ENCODE measurements at places on chromosomes 4 and X.

- DNase-seq = no peak
These were observed 141.3 kb upstream of the NALF2 start for GRCh38 chrX:69362856-69363255.

GRCh38 chr4:151691639-151692442, 69.0 kb downstream of the GATB start:
- peak; percentile 12 for DNase-seq

DNA sequence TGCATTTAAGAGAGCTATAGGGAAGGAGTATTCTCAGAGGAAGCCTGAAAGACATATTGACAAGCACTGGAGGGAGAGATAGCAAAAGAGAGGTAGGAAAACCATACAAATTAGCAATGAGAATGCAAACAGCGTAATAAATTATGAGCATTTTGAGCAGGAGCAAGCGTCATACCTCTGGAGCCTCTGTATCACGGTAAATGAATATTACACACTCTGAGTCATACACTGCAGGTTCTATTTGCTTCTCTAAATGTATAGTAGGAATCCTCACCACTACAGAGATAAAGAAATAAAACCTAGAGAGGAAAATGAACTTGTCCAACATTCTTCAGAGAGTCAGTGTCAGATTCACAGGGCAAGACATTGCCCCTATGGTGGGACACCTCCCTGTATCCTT, 46.4 kb upstream of the GABRE start:
- DNase-seq = no peak

GRCh38 chrX:148380650-148381561, 119.5 kb upstream of the AFF2 start:
- peak; percentile 64 for DNase-seq

- DNase-seq = no peak
These were observed 7.3 kb upstream of the SEL1L3 start for GRCh38 chr4:25870081-25870480.

DNA sequence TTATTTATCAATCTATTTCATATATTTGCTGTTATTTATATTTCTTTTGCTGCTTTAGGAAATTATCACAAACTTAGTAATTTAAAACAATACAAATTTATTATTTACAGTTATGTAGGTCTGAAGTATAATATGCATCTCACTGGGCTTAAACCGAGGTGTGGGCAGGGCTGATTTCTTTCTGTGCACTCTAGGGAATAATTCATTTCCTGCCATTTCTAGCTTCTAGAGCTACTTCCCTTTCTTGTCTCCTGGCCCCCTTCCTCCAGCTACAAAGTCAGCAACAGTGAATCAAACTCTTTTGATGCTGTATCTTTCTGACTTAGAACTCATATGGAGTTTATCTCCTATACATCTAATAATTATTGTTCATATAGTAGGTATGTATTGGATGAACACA, 303.5 kb upstream of the ARSJ start:
- DNase-seq = no peak

DNA sequence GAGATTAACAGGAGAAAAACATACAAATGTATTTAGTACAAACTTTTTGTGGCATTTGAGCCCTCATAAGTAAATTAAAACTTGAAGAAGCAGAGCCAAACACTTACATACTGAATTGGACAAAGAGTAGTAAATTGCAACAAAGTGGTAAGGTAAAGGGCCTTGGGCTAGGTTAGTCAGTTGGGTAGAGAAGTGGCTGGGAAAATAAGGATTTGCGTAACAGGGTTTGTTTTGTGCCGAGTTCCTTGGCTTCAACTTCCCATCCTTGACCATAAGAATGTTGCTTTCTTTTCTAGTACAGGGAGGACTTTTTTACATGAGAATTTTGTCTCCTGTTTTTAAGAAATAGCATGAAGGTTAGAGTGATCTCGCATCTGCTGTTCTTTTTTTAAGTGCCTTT, 33.3 kb upstream of the DSPP start:
- no peak for DNase-seq

- no peak for DNase-seq
These were observed 862.8 kb downstream of the TRIML1 start for GRCh38 chr4:189001971-189002450.

- no peak for DNase-seq
These were observed 125.5 kb upstream of the NRK start for GRCh38 chrX:105696870-105697269.

DNA sequence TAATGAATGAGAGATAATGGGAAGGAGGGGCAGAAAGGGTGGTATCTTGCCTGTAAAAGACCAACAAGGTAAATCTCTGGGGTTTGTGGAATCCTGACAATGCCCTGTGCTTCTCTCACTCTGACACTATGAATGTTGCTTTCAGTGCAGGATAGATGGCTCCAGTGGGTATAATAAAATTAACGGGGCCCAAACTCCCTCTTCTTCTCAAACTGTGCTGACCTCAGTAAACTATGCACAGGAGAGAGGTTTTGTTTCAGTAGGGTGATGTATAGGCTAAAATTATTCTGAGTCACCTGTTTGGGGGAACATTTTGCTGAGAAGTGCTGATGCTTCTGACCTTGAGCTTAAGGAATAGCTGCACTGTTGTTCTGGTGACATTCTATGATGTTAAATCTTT, 82.6 kb downstream of the TSPAN7 start:
- peak; percentile 36 for DNase-seq

- no peak for DNase-seq
These were observed 11.7 kb downstream of the C1GALT1C1 start for GRCh38 chrX:120617996-120618630.

DNA sequence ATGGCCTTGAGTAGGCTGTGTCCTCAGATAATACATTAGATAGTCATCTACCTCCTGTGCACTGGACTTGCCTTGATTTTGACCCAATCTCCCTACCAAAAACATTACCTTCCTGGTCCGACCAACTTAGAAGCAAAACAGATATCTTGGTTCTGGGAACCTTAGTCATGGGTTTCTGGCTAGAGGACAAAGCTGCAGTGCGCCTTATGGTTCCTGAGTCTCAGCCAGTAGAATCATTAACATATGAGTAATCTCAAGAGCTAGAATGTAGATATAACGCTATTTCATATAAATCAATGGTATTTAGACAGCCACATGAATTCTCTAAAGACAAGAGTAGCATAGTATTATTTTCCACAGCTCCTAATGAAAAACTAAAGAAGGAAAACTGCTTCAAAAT, 83.1 kb downstream of the GRIA3 start:
- no peak for DNase-seq

DNA sequence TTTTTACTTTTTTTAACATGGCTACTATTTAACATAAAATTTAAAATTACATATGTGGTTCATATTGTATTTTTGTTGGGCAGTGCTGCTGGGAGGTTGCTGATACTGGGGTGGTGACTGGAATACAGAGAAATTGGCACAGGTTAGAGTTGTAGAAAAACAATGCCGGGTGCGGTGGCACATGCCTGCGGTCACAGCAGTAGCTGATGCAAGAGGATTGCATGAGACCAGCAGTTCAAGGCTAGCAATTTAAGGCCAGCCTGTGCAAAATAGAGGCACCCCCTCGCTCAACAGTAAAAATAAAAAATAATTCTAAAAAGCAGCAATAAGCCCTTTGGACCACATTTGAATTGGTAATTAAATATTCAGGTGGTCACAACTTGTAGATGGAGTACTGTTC, 11.8 kb upstream of the CPE start:
- DNase-seq = no peak

- no peak for DNase-seq
These were observed 31.1 kb downstream of the RAB28 start for GRCh38 chr4:13452927-13453579.

DNA sequence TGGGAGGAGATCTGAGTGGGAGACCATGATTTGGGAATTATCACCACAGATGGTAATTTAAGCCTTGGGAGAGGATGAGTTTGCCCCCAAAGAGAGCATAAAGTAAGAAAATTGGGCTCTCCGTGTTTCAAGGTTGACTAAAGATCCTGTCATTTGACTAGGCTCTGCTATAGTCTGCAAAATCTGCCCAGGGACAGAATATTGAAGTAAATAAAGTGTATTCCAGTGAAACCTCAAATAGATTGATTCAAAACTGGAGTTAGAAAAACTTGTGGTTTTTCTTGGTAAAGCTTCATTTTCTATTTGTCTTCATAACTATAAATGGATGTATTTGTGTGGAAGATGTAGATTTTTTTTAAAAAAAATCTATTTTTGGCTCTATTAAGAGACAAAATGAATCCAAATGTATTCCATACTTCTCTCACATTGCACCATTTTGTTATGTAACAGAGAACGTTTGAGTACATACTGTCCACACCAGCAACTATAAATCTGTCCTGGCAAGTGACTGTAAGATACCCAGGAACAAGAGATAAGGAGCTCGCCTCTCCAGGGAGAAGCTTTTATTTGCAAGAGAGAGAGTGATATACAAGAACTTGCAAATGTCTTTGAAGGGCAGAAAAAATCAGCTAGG, 170.2 kb downstream of the CBR4 start:
- no peak for DNase-seq

- DNase-seq = no peak
These were observed 389.8 kb upstream of the PCDH10 start for GRCh38 chr4:132759199-132759780.

DNA sequence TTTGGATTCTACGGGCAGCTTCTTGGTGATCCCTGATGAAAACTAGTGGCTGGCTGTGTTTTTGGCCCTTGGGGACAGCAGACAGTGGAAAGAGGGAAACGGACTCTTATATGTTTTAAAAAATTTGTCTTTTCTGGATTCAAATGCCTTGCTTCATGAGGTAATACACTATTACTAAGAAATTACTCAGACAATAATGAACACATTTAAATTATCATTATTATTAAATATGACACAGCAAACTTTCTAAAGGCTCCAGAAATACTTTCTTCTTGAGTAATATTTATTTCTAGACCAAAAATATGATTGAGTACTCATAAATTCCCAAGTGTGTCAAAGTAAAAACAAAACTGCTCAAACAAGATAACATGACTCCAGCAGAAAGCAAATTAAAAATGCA, 520.7 kb upstream of the AADAT start:
- DNase-seq = no peak

DNA sequence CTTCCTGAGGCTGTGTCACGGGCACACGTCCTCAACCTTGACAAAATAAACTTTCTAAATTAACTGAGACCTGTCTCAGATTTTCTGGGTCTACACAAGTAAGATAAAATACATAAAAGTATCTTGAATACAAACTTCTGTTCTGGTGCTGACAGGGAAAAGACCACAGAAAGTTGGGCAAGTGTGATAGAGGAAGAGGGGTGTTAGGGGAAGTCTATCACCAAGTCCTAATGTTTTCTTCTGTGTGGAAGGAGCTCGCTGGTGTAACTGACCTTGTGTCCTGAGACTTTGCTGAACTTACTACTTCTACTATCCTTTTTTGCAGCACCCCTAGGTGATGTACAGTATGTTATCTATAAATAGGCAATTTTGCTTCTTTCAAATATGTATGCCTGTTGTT, 97.0 kb upstream of the STIM2 start:
- DNase-seq = no peak

- no peak for DNase-seq
These were observed 58.1 kb upstream of the JADE1 start for GRCh38 chr4:128751354-128751753.

GRCh38 chrX:120742946-120743665, 113.3 kb upstream of the C1GALT1C1 start:
- no peak for DNase-seq

DNA sequence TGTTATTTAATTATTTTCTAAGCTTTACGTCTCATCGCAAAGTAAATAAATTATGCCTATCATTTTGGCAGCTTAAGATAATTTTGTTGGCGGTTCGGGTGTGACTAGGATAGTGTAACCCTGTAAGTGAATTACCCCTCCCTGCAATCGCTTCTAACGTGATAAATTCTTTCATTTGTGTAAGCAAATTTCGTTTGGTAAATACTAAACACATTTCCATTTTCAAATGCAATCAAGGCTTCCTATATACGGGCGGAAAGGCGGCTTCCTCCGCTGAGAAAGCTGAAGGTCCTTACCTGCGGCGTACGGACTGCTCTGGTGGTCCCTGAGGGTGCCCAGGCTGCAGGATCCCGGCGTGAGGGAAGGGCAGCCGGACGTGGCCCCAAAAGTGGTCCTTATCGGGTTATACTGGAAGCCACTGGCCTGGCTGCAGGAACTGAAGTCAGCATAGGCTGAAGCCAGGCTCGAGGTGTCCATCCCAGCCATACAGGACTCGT, 403 bp downstream of the PHOX2B start:
- DNase-seq = no peak

- no peak for DNase-seq
These were observed 71.9 kb downstream of the NPNT start for GRCh38 chr4:105967058-105967658.

- peak; percentile 21 for DNase-seq
These were observed 81.4 kb downstream of the CEP44 start for GRCh38 chr4:174365018-174365587.

- no peak for DNase-seq
These were observed 96.1 kb downstream of the REELD1 start for GRCh38 chr4:146310319-146311021.

GRCh38 chr4:145230726-145231125, 50.3 kb upstream of the OTUD4 start:
- no peak for DNase-seq

Data from RPMI8226 (cell line).